ENCODE measurements at places on chromosomes 2 and 18. TPM values are rescaled to one million over a fixed set of nuclear protein-coding genes. Genes with fewer than 3 reads are reported as not detected.

GRCh38 chr2:39772812-39773152 is 6.3 kb downstream of the THUMPD2 start:
- peaks cover 12% of the 10 kb centered on the region for H3K4me1 ChIP-seq
- no peak for DNase-seq
- H3K27me3 ChIP-seq: no peaks in the 10 kb centered on the region
- H3K36me3 ChIP-seq: no peaks in the 10 kb centered on the region
- no peak overlapping the region for H3K27ac ChIP-seq

DNA sequence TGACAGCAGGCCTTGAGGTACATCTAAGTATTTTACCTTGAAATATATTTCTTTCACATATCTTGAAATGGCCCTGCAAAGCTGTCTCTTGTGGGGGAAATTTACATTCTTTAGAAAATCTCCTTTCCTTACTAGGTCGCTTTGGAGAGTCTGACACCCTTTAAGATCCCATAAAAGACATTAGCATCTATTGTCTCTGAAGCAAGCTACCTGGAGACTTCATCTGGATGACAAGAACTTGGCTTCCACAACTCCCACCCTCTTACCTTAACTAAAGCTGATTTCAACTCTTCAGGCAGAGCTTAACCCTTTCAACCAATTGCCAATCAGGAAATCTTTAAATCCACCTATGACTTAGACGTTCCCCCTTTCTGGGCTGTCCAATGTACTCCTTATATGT is 219.3 kb downstream of the PIEZO2 start:
- no peaks in the 10 kb centered on the region for H3K27me3 ChIP-seq
- H3K27ac ChIP-seq: no peak overlapping the region
- no peak for DNase-seq

- no peaks in the 10 kb centered on the region for H3K36me3 ChIP-seq
- no peaks in the 10 kb centered on the region for H3K27me3 ChIP-seq
- peak within 1 kb of the TSS; percentile 48 for H3K4me3 ChIP-seq
- H3K4me1 ChIP-seq: peaks cover 21% of the 10 kb centered on the region
Measured at GRCh38 chr18:50819728-50820378, at the start of gene MRO. Gene MRO, minus strand, starts transcription at chr18:50820016. Its CDS starts 10,616 bp downstream, at chr18:50809400.

Gene MC4R
- not detected for total RNA-seq

DNA sequence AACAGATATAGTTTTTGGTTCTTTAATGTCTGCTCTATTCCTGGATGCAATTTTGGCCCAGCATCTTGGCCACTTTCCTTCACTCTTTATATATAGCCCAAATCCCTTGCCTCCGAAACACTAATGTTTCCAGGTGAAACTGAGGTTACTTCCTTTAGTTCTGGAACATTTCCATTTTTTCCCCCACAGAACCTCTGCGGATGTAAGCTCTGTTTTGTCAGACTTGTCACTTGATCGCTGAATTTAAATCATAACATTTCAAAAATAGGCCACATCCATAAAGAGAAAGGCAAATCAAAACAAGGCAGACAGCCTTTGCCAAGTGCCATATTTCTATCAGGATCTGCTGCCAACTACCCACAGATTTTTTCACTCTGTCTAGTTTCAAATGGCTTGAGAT is 115.1 kb downstream of the ANKRD44 start:
- no peak for DNase-seq
- H3K27ac ChIP-seq: peak overlapping the region; percentile 75
- H3K36me3 ChIP-seq: no peaks in the 10 kb centered on the region

Gene KCNIP3
- total RNA-seq: 8.7 TPM

Gene UGT1A6
- total RNA-seq: not detected

- no peaks in the 10 kb centered on the region for H3K36me3 ChIP-seq
- DNase-seq: no peak
- H3K27me3 ChIP-seq: no peaks in the 10 kb centered on the region
Measured at GRCh38 chr2:11175293-11175795, 20.1 kb downstream of the SLC66A3 start.

DNA sequence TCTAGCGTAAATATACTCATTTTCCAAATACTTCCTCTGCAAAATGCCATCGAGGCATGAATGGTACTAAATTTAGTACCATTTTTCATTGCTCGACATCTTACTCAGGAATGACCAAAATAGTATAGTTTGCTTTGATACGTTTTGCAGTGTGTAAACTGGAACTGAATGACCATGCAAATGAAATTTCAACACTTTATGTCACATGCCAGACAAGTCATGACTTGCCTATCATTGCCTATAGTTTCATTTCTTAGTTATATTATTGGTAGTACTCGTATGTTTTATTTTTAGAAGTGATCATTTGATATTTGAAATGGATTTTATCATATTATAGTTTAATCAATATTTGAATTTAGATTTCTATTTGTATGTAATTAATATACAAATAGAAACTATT is 9.1 kb downstream of the MSTN start:
- H3K4me3 ChIP-seq: no peak overlapping the region
- H3K27me3 ChIP-seq: no peaks in the 10 kb centered on the region
- no peaks in the 10 kb centered on the region for H3K36me3 ChIP-seq

Gene RIOK3
- 179 TPM for total RNA-seq

Gene HOXD11
- not detected for total RNA-seq

DNA sequence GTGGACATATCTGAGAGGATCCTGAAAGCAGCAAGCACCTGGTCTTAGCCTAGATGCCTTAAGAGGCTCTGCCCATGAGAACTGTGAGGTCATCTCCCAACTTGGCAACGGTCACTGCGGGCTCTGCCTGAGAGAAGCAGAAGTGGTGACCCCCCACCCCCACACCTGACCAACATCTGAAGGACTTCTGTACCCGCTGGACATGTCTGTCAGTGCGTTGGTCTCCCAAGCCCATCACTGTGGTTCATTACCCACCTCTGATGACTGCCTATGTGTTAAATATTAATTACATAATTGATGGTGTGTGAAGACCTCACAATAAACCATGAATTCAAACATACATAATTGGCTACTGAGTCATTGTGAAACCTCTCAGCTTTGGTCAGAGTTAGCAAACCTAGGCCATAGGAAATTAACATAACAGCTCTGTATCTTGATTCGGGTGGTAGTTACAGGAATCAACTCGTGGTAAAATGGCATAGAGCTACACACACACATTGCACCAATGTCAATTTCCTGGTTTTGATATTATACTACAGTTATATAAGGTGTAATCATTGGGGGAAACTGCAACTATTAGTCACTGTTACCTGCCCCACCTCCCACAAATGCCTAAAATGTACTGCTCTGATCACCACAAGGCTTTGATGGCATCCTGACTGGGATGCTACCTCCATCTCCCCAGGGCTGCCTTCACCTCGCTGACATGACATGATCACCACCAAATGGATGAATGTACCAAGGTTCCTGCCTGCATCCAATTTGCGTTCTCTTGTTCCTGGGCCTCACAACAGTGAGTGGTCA is 4.3 kb upstream of the GALNT1 start:
- peak overlapping the region; percentile 4 for H3K27ac ChIP-seq
- no peak overlapping the region for H3K4me3 ChIP-seq
- no peaks in the 10 kb centered on the region for H3K36me3 ChIP-seq
- no peaks in the 10 kb centered on the region for H3K27me3 ChIP-seq

DNA sequence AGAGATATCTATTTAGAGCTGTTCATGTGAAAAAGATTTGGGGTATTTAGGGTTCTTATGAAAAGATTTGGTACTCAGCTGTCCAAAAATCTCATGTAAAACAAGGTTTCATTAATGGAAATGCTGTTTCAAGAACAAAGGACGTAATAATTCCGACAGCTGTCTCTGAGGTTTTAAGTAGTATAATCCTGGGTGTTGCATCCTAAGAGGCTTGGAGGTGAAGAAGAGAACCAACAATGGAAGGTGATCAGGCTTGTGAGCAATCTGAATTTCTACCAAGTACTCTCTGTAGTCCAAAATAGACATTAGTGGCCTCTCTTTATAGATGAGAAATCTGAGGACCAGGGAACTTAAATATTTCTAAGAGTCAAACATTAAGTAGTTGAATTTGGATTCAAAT is 205.1 kb downstream of the BABAM2 start:
- H3K27me3 ChIP-seq: no peaks in the 10 kb centered on the region
- no peaks in the 10 kb centered on the region for H3K36me3 ChIP-seq
- H3K4me1 ChIP-seq: no peaks in the 10 kb centered on the region

GRCh38 chr18:38902796-38903195 is 1337.2 kb upstream of the CELF4 start:
- H3K4me1 ChIP-seq: no peaks in the 10 kb centered on the region

DNA sequence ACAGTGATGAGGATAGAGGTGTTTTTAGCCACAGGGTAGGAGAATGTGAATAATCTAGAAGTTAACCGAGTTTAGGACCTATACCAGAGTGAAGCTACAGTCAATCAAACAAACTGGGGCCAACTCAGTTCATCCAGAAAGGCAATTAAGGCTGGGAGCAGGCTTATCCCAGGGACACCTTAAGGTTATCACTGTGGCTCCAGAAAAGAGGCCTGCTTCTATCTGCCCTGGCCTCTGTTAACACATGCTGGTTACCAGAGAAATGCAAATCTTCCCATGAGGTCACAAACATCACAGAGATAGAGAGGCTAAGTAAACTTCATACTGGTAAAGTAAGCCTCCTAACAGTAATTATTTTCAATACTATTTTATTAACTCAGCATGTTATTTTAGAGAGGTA is 93.2 kb upstream of the GRB14 start:
- no peaks in the 10 kb centered on the region for H3K4me1 ChIP-seq
- no peaks in the 10 kb centered on the region for H3K27me3 ChIP-seq
- DNase-seq: no peak
- no peak overlapping the region for H3K27ac ChIP-seq
- no peaks in the 10 kb centered on the region for H3K36me3 ChIP-seq

- no peaks in the 10 kb centered on the region for H3K36me3 ChIP-seq
- H3K27ac ChIP-seq: peak overlapping the region; percentile 97
- H3K27me3 ChIP-seq: no peaks in the 10 kb centered on the region
- peak overlapping the region; percentile 64 for H3K4me3 ChIP-seq
- peak; percentile 36 for DNase-seq
- H3K4me1 ChIP-seq: peaks cover 4% of the 10 kb centered on the region
Measured at GRCh38 chr18:11982981-11983380, 1.7 kb downstream of the IMPA2 start.

GRCh38 chr2:217650716-217651360 is 352.0 kb downstream of the TNS1 start:
- no peaks in the 10 kb centered on the region for H3K4me1 ChIP-seq
- no peaks in the 10 kb centered on the region for H3K36me3 ChIP-seq
- H3K27me3 ChIP-seq: no peaks in the 10 kb centered on the region
- no peak overlapping the region for H3K27ac ChIP-seq
- DNase-seq: no peak

Gene ATOH8
- total RNA-seq: 35.5 TPM

- no peaks in the 10 kb centered on the region for H3K27me3 ChIP-seq
- H3K4me3 ChIP-seq: peak overlapping the region; percentile 52
- H3K27ac ChIP-seq: no peak overlapping the region
- no peaks in the 10 kb centered on the region for H3K36me3 ChIP-seq
- DNase-seq: no peak
Measured at GRCh38 chr2:216632346-216632951, 771 bp upstream of the IGFBP2 start.

DNA sequence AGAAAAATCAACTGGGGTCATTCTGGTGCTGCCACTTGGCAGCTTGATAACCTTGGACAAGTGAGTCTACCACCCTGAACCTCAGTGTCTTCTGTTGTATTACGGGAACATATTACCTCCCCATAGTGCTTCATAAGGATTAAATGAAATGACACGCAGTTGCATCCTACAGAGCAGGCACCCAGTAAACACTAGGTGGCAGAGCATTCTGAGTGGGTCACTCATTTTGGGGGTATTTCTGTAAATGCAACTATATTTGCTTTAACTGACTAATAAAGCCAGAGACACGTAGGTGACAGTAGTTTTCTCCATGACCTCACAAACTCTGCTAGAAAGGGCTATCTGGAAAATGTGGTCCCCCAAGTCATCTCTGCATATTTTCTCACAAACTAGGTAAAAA is 4.7 kb downstream of the CD226 start:
- no peak overlapping the region for H3K4me3 ChIP-seq
- no peaks in the 10 kb centered on the region for H3K27me3 ChIP-seq
- H3K27ac ChIP-seq: no peak overlapping the region
- H3K36me3 ChIP-seq: no peaks in the 10 kb centered on the region

Gene ACMSD
- not detected for total RNA-seq
